ENCODE measurements at places on chromosomes 4 and X.

GRCh38 chr4:161167539-161167938 lies 996.3 kb downstream of the FSTL5 start:
- no peak for DNase-seq

DNA sequence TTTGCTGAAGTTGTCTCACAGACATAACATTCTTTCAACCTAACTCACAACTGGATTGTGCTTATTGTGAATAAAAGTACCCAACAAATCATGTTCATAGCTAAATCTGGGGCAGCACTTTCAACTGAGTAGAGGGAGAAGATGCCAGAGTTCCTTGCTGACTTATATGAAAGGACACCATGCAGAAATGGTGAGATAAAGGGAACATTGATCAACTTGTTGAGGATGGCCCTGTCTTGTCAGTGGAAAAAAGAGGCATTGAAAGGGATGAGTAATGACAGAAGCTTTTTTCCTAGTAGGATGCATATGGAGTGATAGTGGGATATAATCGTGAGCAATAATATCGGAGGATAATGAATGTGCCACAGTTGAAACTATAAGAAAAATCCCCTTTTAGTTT lies 221.7 kb downstream of the ARHGAP24 start:
- no peak for DNase-seq

GRCh38 chrX:44344687-44345086 lies 1.2 kb upstream of the EFHC2 start:
- DNase-seq: no peak

- DNase-seq: no peak
These were observed 15.7 kb downstream of the JADE1 start for GRCh38 chr4:128825226-128825625.

DNA sequence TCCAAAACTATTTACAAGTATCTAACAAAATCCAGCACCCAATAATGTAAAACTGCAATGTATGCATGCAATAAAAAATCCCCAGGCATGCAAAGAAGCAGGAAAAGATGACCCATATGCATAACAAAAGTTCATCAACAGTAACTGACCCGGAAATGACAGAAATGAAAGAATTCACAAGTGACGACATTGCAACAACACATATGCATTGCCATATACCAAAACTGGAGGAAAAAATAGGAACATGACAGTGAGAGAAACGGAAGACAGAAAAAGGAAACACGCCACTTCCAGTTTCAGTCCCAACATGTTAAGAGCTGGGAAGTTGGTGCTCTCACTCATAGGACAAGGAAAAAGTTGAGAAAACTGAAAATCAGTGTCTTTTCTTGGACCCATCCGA lies 154.6 kb downstream of the EVC2 start:
- DNase-seq: no peak

DNA sequence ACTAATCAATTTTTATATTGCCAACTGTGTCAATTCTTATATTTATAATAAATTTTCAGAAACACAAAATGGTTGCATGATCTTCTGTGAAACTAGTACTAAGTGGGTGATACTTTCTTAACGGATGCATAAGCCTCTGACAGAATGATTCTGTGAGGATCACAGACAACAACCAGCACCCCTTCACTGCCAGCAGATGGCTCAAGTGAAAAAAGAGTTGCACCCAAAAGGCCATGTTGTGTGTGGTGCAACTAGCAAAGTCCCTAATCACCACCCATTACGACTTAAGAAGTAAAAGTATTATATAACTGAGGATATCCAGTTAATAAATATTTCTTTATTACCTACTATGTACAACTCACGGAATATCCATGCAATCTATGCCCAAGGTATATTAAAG lies 334.0 kb downstream of the PCDH19 start:
- DNase-seq: no peak

- DNase-seq: no peak
These were observed 60.9 kb upstream of the ENPEP start for GRCh38 chr4:110415041-110415440.

GRCh38 chrX:22203186-22203585 lies 69.5 kb upstream of the CBLL2 start:
- DNase-seq: no peak

DNA sequence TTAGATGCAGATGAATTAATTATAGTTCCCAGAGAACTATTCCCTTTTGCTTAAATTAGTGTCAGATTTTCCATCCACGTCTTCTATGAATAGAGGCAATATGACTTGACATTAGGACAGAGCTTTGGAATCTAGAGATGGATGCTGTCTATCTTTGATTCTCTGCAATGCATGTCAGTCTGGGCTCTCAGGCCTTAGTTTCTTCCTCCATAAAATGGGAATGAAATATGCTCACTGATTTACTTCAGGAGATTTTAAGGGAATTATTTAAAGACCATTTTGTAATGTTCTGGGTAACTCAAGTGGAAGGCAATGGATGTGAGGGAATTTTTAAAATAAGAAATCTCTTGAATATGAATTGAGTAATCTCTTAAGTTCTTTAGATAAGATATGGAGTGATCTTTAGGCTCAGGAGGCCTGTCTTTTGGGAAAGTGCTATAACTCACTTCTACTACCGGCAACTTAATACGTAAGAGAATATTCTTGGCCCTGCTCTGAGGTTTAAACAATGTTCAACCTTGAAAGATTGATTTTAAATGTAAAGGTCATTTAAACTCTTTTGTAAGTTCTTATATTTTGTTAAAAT lies 29.0 kb downstream of the MGST2 start:
- no peak for DNase-seq

GRCh38 chr4:83503974-83504373 lies 19.1 kb upstream of the ABRAXAS1 start:
- DNase-seq: no peak

GRCh38 chrX:42691196-42691595 lies 86.8 kb downstream of the PPP1R2C start:
- DNase-seq: no peak

GRCh38 chr4:147011411-147011810 lies 65.7 kb upstream of the TTC29 start:
- DNase-seq: no peak

- DNase-seq: no peak
These were observed 32.4 kb downstream of the CASP3 start for GRCh38 chr4:184616633-184617551.

DNA sequence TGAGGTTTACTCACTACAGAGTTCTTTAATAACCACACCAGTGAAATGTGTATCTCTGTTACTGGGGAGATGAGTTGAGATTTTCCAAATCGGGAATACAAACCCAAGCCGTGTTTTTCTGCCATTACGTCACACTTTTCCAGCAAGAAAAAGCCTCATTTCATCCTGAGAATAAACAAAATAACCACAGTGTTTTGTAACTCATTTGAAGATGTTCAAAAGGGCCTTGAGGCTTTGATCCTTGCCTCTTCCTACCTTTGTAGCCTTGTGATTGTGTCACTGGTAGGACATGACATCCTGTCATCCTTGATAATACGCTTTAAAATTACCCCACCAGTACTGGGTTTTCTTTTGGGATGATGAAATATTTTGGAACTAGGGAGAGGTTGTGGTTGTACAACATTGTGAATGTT lies 2.9 kb downstream of the USP11 start:
- no peak for DNase-seq

- DNase-seq: no peak
These were observed 48.5 kb downstream of the APOOL start for GRCh38 chrX:85052205-85052604.
